Islet precursor cell (in vitro differentiated cells): ENCODE measurements at places on chromosomes 2 and 18.
A peak's percentile ranks its signal among the peaks of the same experiment; 100 is the strongest.

DNA sequence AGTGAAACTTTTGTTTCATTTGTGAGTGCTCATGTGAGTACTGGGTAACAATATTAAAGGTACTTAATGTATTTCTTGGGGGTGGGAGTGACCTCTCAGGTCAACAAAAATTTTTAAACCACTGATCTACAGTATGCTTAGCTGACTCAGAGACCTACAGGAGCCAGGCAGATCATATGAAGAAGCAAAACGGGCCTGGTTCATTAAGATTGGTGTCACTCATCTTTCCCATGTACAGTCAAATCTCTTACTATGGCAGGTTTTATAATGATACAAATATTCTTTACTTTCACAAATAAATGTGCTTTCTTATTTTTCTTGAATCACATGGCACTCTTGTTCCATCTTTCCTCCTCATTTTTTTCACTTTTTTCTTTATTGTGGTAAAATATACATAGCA lies 7.7 kb upstream of the TMSB10 start:
- DNase-seq = no peak

DNA sequence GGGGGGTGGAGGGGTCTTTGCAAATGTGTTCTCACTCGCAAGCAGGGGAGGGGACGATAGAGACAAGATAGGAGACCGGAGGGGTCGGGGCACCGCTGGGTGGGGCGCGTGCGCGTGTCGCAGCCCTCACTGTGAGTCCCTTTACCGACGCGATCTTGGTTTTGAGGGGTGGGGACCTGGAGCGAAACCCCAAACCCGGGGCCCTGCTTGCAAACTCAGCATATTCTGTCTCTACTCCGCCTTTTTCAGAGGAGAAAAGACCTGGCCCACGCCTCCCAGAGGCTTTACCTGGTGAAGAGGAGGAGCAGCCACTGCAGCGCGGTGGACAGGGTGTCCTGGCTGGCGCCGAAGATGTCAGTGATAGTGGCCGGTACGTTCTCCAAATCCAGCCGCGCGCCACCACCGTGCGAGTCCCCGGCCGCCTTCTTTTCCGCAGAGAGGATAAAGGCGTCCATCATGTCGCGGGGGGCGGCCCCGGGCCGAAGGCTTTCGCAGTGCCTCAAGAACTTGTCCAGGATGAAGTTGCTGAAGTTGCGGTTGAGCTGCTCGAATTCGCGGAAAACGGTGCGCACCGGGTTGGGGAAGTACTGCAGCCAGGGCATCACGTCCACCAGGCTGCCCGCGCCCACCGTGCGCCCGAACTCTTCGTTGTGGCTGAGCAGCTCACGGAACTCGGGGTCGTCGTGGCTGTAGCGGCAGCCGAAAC lies 1.7 kb downstream of the CYP1B1 start:
- DNase-seq = peak; percentile 64

DNA sequence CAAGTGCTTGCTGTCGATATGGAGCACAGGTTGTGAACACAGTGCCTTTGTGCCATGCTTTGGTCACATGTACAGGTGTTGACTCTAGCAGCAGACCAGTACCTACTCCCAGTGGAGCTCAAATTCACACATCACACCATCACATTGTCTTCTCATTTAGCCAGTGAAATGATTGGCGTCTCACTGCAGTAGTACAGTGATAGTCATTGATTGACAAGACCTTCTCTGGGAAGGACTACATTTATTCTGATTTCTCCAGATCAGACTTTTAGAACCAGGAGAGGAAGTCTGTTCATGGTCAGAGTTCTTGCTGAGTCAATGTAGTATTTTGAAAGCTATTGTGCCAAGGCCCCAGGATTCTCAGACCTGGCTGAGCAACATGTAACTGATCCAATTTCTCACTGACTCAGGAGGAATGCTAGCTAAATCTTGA lies 75.2 kb downstream of the FMNL2 start:
- no peak for DNase-seq

GRCh38 chr2:96679848-96680247 lies 37.3 kb downstream of the FER1L5 start:
- no peak for DNase-seq

DNA sequence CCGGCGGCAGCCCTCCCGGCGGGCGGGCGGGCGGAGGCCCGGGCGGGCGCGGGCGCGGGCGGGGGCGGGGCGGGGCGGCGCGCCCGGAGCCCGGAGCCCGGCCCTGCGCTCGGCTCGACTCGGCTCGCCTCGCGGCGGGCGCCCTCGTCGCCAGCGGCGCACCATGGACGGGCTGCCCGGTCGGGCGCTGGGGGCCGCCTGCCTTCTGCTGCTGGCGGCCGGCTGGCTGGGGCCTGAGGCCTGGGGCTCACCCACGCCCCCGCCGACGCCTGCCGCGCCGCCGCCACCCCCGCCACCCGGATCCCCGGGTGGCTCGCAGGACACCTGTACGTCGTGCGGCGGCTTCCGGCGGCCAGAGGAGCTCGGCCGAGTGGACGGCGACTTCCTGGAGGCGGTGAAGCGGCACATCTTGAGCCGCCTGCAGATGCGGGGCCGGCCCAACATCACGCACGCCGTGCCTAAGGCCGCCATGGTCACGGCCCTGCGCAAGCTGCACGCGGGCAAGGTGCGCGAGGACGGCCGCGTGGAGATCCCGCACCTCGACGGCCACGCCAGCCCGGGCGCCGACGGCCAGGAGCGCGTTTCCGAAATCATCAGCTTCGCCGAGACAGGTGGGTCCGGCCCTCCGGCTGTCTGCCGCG lies at the start of gene INHBB:
TSS of gene INHBB (plus strand) at position 111 of the 641 bp plus-strand sequence. CDS start at position 164, 53 bp downstream.
- DNase-seq = no peak

DNA sequence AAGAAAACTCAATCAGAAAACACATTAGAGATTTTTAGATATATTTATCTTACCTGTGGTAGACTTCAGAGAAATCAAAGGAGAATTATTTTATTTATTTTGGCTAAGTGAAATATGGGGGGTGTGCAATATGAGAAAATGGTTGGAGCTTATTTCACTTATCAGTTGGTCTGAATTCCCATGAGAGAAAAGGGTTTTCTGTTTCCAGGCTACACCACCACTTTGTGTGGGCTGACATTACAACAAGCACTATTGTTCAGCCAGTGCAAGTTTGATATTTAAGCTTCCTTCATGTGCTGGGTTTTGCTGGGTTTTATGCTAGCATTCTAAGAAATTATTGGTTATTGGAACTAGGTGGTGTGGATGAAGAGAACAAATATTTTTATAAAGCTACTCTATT lies 33.5 kb downstream of the RMND5A start:
- DNase-seq = no peak

GRCh38 chr18:70169747-70170146 lies 35.7 kb downstream of the RTTN start:
- DNase-seq = no peak

- no peak for DNase-seq
Measured at GRCh38 chr18:48679236-48679635, 140.4 kb downstream of the CTIF start.

GRCh38 chr18:37962316-37962966 lies 396.8 kb upstream of the CELF4 start:
- DNase-seq = peak; percentile 60

DNA sequence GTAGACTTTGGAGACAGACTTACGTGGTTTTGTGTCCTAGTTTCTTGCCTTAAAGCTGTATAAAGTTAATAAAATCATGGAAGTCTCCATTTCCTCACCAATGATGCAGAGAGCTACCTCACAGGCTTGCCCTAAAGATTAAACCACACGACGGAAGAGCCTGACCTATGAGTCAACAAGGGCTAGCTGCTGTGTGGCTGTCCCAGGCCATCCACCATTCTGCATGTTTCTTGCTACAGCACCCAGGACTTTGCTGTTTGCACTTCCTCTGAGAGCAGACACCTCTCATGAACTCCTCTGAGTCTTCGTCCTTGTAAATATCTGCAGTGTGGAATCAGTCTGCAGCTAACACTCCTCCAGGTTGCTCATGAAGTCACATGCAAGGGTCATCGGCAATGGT lies 160.0 kb upstream of the TRIB2 start:
- DNase-seq = peak; percentile 59

DNA sequence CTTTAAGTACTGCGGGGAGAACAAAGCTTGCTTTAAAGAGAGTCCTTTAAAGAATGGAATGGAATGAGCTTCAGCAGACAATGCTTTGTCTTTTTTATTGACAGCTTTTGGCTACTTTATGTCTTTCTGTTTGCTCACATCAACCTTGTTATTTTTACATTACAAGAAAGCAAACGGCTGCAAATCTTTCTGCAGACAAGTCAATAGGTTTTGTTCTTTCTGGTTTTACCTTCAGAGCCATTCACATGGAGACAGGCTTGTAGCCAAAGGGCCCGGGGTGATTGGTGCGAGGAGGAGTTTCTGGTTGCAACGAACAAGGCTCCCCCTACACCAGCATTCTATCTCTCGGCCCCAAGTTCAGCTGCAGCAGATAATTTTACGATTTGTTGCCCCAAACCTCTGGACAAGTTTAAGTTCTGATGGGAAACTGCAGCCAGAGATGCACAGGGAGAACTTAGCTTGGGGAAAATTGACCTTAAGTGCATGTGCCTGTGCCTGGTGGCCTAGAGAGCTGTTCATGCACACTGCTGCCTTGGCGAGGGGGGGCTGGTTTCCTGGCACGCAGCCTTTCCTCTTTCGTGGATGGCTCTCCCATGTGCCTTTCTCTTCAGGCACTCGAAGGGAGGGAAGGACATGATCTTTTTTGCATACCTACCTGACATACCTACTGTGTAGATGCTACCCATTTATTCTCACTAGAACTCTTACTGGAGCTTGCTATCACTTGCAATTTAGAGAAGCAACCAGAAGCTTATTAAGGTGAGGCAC lies 543.2 kb downstream of the DCDC2C start:
- DNase-seq = no peak

- DNase-seq = no peak
Measured at GRCh38 chr2:203869223-203870042, 1.9 kb downstream of the CTLA4 start.

- peak; percentile 39 for DNase-seq
Measured at GRCh38 chr18:79912994-79913831, 38.2 kb downstream of the SLC66A2 start.

GRCh38 chr18:47110492-47111274 lies 39.6 kb downstream of the HDHD2 start:
- no peak for DNase-seq

GRCh38 chr18:77059294-77059916 lies 73.2 kb downstream of the MBP start:
- no peak for DNase-seq

GRCh38 chr2:60368456-60368855 lies 185.0 kb downstream of the BCL11A start:
- peak; percentile 38 for DNase-seq

DNA sequence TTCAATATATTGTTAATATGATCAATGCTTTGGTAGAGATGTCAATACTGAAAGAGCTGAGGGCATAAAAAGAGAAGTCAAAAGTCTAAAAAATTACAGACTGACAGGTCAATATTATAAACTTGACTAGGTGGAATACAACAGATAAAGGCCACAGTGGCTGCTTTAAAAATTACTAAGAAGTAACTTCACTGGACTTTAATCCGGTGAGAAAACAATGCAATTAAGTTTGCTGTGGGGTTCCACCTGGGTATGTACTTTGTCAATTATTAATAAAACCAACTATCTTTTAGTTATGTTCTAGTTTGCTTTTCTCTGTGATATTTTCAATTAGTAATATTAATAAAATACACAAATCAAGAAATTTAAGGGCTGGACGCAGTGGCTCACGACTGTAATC lies 44.7 kb downstream of the RAPH1 start:
- DNase-seq = no peak
